ENCODE measurements at places on chromosomes 2 and 18.

GRCh38 chr2:176560296-176560695 is 291.1 kb downstream of the MTX2 start:
- DNase-seq, result no peak

DNA sequence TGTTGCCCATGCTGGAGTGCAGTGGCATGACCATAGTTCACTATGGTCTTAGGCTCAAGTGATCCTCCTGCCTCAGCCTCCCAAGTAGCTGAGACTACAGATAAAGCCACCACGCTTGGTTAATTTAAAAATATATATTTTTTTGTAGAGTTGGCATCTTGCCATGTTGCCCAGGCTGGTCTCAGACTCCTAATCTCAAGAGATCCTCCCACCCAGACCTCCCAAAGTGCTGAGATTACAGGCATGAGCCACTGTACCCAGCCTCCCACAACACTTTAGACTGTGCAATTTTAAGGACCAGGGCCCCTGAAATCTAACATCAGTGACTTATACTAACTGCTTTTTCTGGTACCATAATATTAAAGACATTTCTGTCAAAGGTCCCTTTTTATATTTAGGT is 5.2 kb downstream of the TXNDC2 start:
- DNase-seq, result no peak

DNA sequence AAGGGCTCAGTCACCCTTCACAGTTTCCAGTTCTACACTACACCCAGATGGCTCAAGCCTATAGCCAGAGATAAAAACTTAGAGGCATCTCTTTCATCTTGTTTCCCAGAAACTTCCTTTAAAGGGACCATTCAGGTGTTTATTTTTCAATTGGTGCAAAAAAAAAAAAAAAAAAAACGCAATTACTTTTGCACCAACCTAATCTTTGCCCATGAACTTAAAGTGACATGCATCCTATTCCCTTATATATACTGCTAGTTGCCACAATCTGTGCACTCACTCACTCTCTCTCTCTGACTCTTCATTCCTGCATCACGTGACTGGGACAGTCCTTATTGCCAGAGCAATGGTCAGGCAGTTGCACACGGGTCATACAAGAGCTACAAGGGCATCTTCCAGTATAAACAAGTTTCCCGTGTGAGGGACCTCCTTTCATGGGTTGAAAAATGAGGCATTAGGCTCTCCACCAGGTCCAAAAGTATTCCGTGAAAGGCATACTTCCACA is 789.4 kb downstream of the EPHA4 start:
- DNase-seq, result no peak

GRCh38 chr2:27471961-27472360 is 17.6 kb downstream of the IFT172 start:
- no peak for DNase-seq

DNA sequence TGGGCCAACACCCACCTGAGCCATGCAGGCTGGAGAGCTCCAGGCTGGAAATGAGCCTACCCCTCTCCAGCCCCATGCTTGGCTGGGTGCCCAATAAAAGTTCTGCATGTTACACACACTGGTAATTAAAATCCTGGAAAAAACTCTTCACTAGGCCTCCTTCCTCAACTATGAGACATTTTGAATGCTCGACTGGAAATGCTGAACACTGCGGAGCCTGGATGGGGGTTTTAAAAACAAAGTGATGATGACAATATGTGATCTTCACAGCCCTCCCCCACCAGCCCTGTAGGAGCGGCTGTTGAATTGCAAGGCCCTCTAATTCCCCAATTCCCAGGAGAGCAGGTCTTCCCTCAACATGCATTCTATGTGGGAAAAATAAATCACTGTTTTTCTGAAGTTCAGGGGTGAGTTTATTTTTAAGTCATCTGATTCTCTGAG is 179.2 kb downstream of the TTC32 start:
- DNase-seq, result no peak
